Inflammatory macrophage treated with lipopolysaccharide for 4 hours (primary cell): ENCODE measurements at places on chromosomes 1 and 21.
A peak's percentile ranks its signal among the peaks of the same experiment; 100 is the strongest.

- DNase-seq: no peak
Measured at GRCh38 chr21:42703965-42704364, 50.5 kb downstream of the PDE9A start.

- no peak for DNase-seq
Measured at GRCh38 chr1:228953207-228953606, 217.9 kb downstream of the RHOU start.

DNA sequence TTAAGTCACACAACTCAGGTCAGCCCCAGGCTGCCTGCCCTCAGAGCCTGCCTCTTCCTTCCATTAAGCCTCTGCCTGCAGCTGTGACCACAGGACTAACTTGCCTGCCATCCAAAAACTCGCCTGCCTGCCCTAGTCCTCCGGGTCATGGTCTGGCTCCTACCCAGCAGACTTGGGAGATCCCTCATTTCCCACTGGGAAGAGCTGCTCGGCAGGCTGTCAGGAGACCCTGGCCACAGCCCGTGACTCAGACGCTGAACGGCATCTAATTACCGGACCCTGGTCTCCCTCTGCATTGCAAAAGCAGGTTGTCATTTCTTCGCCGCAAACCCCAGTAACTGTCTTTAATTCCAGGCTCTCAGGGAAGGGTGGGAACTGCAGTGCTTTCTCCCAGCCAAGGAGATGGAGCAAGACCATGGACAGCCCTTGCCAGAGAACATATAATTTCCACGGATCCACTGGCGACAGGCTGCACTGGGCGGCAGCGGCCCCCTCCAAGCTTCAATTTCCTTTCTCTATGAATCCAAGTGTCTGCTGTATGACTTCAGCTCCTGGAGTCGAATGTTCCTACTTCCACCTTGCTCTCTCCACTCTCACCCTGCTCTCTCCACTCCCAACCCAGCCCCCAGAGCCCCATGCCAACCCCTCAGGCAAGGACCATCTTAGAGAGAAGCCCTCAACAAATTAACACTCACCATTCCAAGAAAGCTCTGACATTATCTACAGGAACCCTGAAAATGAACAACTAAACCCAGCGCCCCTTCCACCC is 20.4 kb downstream of the OLFML2B start:
- DNase-seq: no peak

DNA sequence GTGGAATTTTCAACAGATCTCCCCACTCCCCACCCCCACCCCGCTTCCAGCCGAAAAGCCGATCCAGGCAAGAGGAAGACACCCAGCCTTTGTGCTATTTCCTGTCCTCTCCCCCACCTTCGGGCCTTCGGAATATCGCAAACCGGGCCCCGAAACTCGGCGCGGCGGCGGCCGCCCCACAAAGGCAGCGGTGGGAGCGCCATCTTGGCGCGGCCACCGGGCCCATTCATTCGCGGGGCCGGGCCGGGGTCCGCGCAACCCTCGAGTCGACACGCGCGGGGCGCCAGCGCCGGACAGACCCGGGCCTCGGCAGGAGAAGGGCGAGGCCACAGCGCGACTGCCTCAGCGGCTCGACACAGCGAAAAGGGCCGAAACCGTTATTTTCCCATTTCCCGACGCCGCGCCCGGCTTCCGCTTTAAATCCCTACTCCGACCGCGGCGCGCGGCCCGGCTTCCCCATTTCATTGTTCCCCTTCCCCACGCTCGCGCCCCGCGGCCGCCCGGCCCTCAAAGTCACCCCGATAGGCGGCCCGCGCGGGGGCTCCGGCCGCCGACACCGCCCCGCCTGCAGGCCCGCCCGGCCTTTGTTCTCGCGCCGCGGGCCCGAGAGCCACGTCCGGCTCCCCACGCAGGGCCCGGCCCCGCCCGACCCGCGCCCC is 911 bp downstream of the GNB1 start:
- peak; percentile 87 for DNase-seq

- no peak for DNase-seq
Measured at GRCh38 chr1:89530444-89531089, 5.9 kb downstream of the LRRC8B start.

- no peak for DNase-seq
Measured at GRCh38 chr1:91872559-91873081, 13.3 kb downstream of the TGFBR3 start.

DNA sequence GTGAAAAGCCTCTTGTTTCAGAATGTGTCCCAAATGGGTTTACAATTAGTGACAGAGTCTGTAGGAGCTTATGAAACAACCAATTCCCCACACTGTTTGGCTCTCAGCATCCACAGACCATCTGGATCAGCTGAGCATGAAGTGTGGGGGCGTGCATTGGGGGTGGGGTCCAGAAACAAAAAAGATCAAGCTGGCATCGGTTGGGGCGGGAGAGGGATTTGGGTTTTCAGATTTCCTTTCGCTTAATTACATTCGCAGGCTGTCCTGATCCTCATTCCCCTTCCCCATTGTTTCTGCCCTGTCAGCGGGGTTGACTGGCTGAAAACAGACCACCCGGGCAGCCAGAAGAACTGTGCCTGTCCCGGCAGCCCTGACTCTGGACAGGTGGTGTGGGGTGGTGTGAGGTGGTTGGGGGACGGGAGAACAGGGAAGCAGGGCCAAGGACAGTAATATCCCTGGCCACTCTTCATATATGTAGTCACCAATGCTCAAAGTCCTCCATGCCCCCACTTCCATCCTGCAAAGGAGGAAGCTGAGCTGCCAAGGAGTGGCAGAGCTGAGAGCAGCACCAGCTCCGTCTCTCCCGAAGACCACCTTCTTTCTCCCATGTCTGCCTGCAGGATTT is 92.0 kb downstream of the IER5 start:
- no peak for DNase-seq

GRCh38 chr1:208455821-208456220 is 211.6 kb upstream of the PLXNA2 start:
- no peak for DNase-seq

DNA sequence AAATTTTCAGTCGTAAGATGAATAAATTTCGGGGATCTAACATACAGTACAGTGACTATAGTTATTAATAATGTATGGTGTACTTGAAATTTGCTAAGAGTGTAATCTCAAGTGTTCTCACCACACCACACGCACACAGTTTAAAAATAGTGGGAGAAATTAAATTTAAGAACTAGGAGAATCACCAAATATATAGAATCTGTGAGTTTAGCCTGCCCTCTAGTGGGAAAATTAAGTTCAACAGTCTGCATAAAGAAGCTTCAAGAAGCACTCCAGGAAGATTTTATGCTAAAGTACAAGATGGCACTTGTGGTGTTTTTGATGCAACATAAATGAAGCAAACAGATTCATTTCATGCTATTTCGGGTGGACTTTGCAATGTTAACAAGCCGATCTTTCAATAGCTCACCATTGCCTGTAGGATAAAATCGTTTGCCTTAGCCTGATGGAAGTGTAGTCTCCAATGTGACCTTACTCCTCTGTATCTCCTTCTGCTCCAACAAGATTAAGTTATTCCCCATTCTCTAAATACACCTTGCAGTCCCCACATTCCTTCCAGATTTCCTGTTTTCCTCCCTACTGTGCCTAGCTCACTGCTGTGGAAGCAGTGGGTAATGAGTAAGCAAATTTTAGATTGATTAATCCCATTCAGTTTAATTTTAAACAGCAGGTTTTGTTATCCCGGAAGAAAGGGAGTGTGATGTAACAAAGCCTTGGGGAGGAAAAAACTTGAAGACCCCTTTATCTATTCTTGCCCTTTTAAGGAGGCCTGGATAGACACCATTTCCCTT is 8.7 kb upstream of the PIK3C2B start:
- DNase-seq: peak; percentile 82

DNA sequence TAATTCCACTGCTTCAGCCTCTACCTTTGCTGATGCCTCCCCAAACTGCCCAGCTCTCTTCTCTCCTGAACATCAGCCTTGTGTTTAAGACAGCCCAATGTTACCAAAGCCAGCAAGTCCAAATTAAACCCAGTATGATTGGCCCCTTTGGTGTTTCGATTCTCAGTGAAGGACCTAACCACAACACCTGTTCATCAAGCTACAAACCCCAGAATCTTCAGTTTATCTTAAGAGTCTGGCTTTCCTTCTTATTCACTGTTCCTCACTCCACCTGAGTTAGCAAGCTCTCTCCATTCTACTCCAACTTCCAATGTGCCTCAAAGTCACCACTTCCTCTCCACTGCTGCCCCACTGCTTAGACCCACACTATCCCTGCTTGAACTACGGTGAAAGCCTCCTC is 25.5 kb upstream of the ITPKB start:
- DNase-seq: no peak

DNA sequence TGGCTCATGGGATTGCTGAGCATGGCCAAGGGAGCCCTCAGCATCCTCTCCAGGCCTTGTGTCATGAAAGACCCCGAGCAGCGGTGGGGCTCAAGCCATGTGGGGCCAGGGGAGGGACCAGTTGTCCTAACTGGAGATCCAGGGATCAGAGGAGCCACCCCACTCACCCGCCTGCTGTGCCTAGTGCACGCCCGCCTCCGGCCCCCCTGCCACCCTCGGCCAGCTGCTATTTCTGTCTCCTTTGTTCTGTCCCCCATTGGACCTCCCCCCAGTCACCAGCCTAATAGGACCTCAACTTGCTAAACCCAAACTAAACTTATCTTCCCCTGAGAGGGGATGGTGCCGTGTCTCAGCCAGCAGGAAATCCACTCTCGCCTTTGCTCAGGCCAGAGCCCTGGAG is 44.4 kb downstream of the TP73 start:
- no peak for DNase-seq

DNA sequence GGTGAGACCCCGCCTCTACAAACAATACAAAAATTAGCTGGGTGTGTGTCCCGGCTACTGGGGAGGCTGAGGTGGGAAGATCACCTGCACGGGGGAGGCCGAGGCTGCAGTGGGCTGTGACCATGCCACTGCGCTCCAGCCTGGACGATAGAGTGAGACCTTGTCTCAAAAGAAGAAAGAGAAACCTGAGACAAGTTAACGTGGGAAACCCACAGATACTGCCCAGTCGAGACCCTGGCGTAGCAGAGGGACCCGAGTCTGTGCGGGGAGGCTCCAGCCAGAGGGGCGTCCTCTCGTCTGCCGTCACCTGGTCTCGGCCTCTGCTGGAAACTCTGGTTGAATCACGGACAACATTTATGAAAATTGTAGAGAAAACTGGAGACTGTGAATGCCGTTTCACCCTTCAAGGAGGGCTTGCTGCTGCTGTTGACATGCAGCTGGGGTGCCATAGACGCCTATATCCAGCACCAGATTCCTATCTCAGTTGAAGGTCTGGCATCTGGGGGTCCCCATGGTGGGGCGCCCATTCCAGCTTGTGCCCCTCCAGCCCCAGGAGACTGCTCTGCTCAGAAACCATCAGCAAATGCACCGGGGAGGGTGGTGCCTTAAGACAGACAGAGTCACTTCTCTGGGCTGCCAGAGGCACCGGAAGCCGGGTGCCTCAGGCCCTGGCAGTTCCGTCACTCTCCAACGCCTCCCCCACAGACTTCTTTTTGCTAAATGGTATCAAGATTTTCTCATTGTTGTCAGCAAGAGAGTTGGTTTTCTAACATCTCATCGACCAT is 13.6 kb upstream of the CDK11B start:
- no peak for DNase-seq

- peak; percentile 28 for DNase-seq
Measured at GRCh38 chr1:117231748-117232373, 21.1 kb upstream of the VTCN1 start.

GRCh38 chr1:202221911-202222909 is 28.6 kb downstream of the LGR6 start:
- no peak for DNase-seq

- no peak for DNase-seq
Measured at GRCh38 chr1:217929213-217929885, 298.2 kb downstream of the SPATA17 start.

DNA sequence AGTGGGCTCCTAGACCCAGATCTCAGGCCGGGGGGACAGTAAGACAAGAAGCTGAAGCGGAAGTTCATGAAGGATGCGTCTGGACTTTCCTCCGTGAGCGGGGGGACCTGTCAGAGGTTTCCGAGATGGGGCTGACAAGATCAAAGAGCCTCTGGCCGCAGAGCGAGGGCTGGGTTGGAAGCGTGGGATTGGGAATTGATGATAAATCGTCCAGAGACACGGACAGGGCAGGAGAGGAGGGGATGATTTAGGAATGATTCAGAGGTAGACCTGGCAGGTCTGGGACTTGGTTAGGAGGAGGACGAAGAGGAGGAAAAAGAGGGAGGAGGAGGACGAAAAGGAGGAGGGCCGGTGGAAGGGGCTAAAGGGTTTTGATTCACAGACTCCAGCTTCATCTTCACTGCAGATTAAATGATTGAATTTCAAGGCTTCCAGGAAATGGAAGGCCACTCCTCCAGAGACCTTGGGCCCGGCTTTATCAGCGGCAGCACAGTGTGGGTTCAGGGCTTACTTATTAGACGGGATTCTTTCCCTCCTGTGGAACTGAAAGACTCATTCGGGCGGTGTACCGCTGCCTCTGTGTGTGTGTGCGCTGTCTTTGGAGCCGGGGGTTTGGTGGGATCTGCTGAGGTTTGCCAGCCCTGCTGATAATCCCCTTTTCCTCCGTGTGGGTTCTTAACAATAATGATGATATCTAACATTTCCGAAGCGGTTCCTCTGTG is 85.7 kb upstream of the SLC45A1 start:
- no peak for DNase-seq

DNA sequence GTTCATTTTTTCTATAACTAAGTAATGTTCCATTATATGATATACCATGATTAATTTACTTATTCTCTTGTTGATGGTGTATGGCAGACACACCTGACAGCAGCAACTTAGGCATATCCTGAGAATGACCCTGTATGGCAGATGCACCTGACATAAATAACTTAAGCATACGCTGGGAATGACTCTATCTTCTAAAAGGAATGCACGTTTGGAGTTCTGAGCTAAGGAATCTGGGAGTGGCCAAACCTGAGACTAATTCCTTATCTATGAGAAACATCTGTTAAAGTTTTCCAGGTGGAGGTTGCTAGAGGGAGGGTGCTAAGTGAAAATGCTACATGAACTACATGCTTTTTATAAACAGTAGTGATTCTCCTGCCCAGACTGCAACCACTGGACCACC is 96.7 kb upstream of the RGS18 start:
- no peak for DNase-seq

DNA sequence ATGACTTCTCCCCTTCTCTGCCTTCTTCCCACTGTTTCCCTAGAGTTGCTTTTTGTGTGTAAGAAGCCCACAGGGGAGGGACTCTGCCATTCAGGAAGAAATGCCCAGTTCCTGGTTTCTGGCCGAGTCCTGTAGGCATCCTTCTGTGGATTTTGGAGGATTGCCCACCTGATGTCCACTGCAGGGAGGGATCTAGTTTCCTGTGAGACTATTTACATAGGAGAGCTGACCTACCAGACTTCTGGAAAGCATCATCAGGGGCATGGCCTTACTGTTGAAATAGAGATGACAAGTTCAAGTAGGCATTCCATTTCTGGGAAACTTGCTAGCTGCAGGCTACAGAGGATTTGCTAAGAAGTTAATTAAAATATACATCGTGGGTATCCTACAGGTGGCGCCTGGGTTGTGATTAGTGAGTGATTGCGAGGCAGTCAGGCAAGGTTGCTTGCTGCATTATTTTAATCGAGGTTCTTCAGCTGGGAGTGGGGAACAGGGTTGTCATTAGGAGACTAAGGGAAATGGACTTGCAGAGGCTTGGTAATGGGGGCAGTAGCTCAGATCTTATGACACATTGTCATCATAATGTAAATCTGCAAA is 148.7 kb downstream of the HHAT start:
- DNase-seq: no peak
